ENCODE measurements at places on chromosomes 12 and 14. TPM values are rescaled to one million over a fixed set of nuclear protein-coding genes. Genes with fewer than 3 reads are reported as not detected.

GRCh38 chr12:19967431-19967830 is 400.9 kb upstream of the PDE3A start:
- DNase-seq, result no peak

DNA sequence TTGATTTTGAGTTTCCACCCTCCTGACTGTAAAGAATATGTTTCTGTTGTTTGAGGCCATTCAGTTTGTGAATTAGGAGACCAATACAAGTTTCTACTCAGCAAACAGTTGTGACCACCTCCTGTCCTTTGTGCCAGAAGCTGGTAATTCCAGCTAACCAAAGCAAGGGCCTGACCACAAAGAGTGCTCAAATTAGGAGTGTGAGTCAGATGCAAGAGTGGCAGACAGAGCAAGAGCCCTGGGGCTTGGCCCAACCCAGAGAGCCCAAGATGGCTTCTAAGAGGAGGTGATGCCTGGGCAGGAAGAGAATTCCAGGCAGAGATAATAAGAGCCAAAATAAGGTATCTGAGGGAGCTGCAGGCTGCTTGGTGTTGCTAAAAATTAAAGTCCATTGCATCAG is 77.7 kb upstream of the C14orf132 start:
- DNase-seq, result no peak

The KCNA1 gene
- total RNA-seq, result 0.04 TPM

- no peak for DNase-seq
These were observed 60.6 kb downstream of the PTPRB start for GRCh38 chr12:70576341-70577282.

The SPX gene
- 0.31 TPM for total RNA-seq

The TAS2R20 gene
- total RNA-seq, result 0.21 TPM

DNA sequence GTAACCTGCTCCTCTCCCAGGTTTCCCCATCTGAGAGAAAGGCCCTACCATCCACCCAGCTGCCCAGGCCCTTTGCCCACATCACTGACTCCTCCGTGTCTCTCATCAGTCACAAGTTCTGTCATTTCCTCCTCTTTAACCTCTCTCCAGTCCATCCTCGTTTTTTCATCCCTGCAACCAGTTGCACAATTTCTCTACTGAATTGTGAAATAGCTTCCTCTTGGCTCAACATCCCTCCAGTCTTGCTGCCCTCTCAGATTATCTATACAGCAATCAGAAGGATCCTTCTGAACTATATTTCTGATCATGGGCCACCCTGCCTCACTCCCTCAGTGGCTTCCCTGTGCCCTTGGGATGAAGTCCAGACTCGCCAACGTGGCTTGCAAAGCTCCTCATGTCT is 6.8 kb downstream of the FAM161B start:
- no peak for DNase-seq

GRCh38 chr14:89366864-89367778 is 49.9 kb downstream of the FOXN3 start:
- no peak for DNase-seq

- no peak for DNase-seq
These were observed 1.4 kb upstream of the APOBEC1 start for GRCh38 chr12:7667125-7667524.

The KRT84 gene
- not detected for total RNA-seq

- no peak for DNase-seq
These were observed 86.5 kb upstream of the MANSC4 start for GRCh38 chr12:27866373-27867101.

GRCh38 chr12:65953631-65954030 is 129.3 kb downstream of the HMGA2 start:
- no peak for DNase-seq

The TEX52 gene
- not detected for total RNA-seq

- DNase-seq, result no peak
These were observed 7.1 kb upstream of the SMUG1 start for GRCh38 chr12:54195737-54196347.

- peak; percentile 21 for DNase-seq
These were observed 59.6 kb downstream of the ZFP36L1 start for GRCh38 chr14:68733086-68733914.

DNA sequence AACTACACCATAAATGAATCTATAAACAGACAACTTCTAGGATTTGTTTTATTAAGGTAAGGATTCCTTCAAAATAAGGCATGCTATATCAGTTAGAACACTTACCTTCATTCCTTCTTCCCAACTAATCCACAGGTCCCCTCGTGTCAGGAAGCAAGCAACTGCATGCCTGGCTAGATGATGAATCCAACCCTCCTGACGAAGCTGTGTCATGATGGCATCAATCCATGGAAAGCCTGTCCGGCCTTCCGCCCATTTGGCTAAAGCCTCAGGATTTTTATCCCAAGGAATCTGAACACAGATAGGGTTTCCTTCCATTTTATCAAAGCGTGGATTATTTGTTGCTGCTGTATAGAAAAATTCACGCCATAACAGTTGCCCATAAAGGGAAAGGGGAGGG is 12.5 kb upstream of the MTERF2 start:
- DNase-seq, result no peak

GRCh38 chr12:63963868-63964267 is 119.4 kb downstream of the SRGAP1 start:
- DNase-seq, result no peak

GRCh38 chr12:43044241-43044640 is 454.7 kb upstream of the PRICKLE1 start:
- DNase-seq, result no peak

GRCh38 chr14:103806805-103807204 is 40.6 kb downstream of the PPP1R13B start:
- no peak for DNase-seq

DNA sequence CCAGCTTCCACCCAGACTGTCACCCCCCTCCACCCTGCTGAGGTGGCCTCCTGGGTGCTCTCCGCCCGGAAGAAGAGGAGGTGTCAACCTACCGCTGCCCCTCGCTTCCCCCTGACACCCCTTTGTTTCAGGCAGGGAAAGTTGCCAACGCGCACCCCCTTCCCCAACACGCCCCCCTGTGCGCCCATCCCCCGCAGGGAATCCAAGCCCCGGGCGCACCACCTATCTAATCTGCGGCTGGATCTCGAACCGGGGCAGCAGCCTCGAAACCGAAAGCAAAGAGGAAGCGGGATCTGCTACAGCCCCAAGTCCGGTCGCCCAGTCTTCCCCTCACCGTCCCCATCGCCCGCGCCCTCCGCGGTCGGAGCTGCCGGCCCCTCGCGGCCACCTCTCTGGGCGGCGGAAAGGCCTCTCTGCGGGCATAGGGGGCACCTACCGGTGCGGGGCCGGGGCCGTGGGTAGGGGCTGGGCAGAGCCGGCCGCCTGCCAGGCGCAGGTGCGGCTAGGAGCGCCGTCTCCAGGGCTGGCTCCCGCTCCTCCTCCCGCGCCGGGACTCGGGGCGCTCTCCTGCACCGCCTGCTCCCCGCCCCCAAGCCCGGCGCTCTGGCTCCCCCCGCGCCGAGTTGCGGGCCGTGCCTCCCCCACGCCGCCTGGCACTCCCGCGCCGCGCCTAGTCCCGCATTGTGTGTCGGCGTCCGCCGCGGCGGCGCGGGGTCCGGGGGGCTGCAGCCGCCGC is 18.3 kb upstream of the PLEKHH1 start:
- peak; percentile 48 for DNase-seq

GRCh38 chr12:79707830-79708229 is 17.1 kb upstream of the PAWR start:
- DNase-seq, result no peak

The MRPL42 gene
- total RNA-seq, result 93.4 TPM

- DNase-seq, result no peak
These were observed 55.4 kb downstream of the OTX2 start for GRCh38 chr14:56754921-56755320.

The SDR9C7 gene
- total RNA-seq, result not detected

The HNF1A gene
- not detected for total RNA-seq

DNA sequence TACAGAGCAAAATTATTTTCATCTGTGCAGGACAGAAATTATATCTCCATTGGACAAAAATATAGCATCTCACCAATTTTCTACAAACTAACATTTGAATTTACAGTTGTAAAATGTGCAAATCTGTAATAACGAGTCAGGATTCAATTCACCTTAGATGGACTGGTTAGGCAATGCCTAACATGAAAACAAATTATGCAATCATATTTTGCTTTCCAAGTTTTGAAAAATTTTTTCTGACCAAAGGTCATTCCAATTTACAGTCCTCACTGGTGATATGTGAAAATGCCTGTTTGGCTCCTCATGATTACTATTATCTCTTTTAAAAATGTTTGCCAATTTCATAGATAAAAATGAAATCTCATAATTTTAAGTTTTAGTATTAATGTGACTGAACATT is 6.5 kb upstream of the CPM start:
- no peak for DNase-seq

DNA sequence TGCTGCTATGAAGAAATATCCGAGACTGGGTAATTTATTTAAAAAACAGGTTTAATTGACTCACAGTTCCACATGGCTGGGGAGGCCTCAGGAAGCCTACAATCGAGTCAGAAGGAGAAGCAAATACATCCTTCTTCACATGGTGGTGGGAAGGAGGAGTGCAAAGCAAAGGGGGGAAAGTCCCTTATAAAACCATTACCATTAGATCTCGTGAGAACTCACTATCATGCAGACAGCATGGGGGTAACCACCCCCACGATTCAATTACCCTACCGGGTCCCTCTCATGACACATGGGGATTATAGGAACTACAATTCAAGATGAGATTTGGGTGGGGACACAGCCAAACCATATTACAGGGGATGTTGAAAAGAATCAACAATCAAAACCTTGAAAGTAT is 74.9 kb downstream of the PPM1H start:
- no peak for DNase-seq

GRCh38 chr14:28703482-28703881 is 63.1 kb upstream of the FOXG1 start:
- DNase-seq, result no peak

Measured in activated naive CD8-positive, alpha-beta T cell treated with anti-CD3 and anti-CD28 coated beads for 36 hours (primary cell).